Stimulated activated naive CD4-positive, alpha-beta T cell (primary cell): ENCODE measurements at places on chromosomes 12 and 14.

- no peak for DNase-seq
Observed at GRCh38 chr14:93880021-93880820, 46.9 kb upstream of the FAM181A start.

DNA sequence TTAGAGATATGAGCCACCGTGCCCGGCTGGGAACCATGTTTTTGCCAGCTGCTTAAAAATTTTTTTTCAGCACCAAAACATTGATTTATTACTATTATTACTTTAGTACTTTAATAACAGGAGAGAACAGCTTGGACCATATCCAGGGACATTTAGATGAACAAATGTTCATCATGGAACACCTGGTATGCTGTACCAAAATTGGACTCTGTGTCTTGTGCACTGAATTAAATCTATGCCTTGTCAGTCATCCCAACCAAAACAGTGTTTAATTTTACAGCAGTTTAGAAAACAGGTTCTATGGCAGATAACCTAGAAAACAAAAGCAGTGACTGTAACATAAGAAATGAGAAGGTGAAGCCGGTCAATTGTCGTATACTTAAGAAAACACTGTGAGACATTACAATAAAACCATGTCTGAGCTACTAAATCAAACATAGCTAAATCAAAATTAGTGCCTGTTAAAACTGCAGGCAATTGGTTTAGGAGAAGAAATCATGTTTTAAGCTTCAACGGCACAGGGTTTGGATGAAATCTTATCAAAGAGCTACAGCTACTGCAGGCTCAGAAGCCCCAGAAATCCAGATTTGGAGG, 58.2 kb upstream of the PYGL start:
- DNase-seq, result no peak

DNA sequence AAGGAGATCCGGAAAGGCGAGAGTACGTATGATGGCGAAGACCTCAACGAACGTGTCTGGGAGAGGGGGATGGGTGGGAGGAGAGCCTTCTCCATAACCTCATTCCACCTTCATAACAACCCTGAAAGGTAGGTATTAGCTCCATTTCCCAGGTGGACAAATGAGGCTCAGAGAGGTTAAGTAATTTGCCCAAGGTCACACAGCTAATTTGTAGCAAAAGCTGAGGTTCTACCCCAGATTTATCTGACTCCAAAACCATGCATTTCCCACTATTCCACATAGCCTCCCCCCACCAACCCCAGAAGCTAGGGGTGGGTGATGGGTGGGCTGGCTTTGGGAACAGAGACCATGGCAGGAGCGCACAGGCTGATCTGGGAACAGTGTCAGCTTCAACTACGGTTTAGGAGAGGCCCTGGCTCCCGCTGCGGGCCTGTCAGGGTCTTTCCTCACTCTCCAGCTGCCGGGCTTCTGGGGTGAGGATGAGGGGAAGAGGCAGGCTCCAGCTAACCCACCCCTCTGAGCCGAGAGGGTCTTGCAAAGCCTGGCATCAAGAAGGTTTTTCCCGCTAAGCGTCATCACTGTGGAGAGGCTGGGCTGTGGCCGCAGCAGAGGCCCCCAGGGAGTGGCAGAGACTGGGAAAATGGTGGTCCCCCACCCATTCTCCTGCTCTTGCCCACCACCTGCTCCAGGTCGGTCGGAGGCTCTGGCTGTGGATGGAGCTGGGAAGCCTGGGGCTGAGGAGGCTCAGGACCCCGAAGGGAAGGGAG, 8.9 kb downstream of the CHGA start:
- DNase-seq, result no peak

DNA sequence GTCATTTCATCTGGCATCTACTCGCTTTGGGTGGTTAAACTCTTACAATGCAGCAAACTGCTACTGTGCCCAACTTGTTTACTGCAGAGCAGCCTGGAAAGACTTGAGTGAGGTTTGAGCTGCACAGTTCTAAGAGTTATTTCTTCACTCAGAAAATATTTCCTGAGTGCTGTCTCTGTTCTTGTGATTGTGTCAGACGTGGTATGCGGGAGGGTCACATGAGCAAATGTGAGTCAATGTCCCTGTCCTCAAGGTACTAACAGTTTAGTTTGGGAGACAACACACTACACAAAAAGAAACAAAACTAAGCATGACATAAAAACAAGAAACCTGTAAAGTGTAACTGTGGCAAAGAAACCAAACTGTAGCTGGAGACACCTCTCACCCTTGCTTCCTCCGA, 32.4 kb downstream of the FLVCR2 start:
- no peak for DNase-seq

GRCh38 chr14:30267141-30267540, 291.8 kb upstream of the G2E3 start:
- no peak for DNase-seq

DNA sequence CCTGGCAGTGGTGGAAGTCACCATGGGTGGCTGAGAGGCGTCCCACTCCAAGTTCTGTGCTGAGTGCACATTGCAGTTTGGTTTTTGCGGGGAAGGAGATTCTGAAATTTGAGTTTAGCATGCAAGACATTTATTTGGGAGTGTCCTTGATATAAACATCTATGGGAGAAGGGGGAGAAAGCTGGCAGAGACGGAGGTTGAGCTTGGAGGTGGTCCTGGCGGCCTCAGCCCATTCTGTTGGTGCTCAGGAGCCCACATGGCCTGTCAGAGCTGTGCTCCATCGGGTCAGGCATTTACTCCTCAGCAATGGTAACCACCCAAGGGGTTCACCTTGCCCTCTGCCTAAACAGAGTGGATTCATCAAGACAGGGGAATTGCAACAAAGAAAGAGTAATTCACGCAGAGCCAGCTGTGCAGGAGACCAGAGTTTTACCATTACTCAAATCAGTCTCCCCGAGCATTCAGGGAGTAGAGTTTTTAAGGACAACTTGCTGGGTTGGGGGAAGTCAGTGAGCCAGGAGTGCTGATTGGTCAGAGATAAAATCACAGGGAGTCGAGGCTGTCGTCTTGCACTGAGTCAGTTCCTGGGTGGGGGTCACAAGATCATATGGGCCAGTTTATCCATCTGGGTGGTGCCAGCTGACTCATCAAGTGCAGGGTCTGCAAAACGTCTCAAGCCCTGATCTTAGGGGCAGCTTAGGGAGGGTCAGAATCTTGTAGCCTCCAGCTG, 323.3 kb upstream of the TMEM132C start:
- DNase-seq, result no peak

DNA sequence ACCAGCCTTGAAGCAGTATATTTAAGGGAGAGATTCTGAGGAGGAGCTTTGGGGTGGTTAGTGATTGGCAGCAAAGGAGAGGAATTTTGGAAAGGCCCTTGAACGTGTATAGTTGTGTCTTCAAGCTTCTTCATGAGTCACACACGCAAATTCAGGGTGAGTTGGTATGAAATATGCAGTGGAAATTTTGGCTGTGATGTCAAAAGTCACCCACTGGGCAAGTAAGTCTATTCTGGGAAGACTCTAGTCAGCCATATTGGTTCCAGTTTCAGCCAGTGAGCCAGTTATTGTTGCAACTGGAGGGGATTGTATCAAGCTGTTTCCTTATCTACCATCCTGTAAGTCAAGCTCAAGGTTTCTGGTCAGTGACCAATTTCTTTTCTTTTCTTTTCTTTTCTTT, 32.0 kb upstream of the VASH1 start:
- no peak for DNase-seq

GRCh38 chr14:92748259-92749016, at the start of gene LGMN:
Gene LGMN (minus strand): TSS chr14:92748627. CDS start chr14:92732786, 15,841 bp downstream.
- DNase-seq, result peak; percentile 82

- no peak for DNase-seq
Observed at GRCh38 chr12:131007031-131007739, 53.5 kb downstream of the ADGRD1 start.

GRCh38 chr12:85036234-85036707, at the start of the genes LRRIQ1 and TSPAN19:
Gene LRRIQ1 (plus strand): TSS chr12:85036351. CDS start chr12:85038177, 1,826 bp downstream.
Gene TSPAN19 (minus strand): TSS chr12:85036277. CDS start chr12:85029946, 6,331 bp downstream.
- DNase-seq, result no peak

- DNase-seq, result no peak
Observed at GRCh38 chr12:72747111-72747849, 475.1 kb downstream of the TRHDE start.

- no peak for DNase-seq
Observed at GRCh38 chr12:107379852-107380567, 286.7 kb upstream of the CRY1 start.

DNA sequence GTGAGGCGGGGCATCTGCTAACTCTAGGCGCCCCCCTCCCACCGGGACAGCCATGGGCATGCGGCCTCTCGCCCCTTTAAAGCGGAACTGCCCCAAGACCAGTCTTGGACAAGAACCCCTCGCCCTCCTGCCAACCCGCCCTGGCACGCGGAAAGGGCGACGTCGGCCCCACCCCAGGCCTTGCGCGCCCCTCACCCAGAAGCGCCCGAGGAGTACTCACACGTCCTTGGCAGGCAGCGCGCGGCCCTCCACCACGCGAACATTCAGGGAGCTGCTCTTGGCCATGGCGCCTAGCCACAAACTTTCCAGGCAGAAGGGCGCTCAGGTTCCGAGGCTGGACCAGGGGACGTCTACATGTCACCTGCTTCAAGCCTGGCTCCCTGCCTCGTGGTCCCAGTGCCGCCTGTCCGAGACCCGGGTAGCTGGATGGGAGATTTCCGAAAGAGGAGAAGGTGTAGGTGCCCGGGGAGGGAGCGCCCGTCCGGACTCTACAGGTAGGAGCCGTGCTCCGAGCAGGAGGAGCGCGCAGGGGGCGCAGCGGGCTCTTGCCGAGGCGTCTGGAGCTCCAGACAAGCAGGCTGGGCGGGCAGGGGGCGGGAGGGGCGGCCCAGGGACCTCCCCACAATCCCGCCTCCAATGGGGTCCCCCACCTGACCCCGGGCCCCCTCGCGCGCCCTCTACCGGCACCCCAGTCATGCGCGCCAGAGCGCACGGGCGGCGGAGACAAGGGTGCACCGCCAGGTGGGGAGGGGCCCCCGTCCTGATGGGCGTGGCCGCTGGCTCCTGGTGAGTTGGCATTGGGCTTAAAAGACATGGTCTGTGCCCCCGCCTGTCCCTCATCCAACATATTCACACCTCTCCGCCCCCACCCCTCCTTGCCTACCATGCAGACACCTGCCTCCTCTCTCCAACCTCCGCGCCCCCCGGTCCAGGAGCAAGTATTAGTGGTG, at the start of gene RASAL1:
RASAL1 (minus strand) TSS at position 584 of the 950 bp plus-strand sequence; CDS start at position 285, 299 bp downstream.
- DNase-seq, result peak; percentile 76

DNA sequence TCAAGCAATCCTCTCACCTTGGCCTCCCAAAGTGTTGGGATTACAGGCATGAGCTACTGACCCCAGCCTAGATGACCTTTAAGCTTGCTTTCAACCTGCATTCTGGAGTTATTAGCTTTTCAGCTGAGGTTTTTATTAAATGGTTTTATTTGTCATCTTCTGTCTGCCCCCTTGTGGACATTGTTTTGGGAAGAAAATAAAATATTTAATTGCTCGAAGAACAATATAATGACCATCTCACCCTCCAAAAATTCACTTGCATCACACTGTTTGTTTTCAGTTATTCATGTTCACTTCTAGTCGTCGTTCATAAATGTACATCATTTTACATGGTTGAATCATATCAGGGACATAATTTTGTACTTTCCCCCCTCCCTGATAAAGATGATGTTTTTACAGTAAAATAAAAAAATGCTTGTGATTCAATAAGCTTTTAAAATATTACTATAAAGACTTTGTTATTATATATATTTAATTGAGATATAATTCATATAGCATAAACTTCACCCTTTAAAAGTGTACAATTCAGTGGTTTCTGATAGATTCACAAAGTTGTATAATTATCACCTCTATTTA, 10.1 kb upstream of the SPATS2 start:
- no peak for DNase-seq

- DNase-seq, result no peak
Observed at GRCh38 chr12:41683513-41684240, 461.0 kb downstream of the GXYLT1 start.

DNA sequence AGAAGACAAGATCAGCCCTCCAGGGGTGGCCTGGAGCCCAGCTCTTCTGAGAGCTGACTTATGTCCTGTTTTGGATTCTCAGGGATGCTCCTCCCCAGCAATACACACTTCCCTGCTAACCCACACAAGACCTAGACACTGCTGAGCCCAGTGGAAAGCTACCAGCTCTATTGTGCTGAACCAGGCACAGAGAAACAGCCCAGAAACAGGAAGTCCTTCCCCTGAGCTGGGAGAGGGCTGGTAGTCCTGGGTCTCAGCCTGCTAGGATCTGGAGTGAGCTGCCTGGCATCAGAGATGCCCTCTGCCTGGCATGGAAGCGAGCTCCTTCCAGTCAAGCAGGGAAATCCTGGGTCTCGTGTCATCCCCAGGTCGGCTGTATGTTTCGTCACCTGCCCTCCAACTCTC, 1.2 kb upstream of the LAG3 start:
- DNase-seq, result no peak

- no peak for DNase-seq
Observed at GRCh38 chr14:93232159-93232558, 25.1 kb downstream of the UBR7 start.

DNA sequence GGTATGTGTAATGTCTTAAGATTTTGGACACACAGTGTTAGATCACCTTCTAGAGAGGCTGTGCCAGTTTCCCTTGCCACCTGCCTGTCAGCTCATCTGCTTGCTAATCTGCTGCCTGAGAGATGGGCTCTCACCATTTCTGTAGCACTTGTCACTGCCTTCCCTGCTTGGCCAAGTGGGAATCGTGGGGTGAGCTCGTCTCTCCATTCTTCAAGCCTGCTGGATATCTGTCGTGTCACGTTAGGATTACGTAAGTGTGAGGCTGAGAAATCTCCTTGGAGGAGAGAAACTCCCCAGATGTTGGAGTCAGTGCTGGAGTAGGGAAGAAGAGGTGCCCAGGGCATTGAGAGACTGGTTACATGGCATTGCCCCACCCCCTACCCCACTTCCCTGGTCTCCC, 8.6 kb upstream of the RPH3A start:
- DNase-seq, result no peak

DNA sequence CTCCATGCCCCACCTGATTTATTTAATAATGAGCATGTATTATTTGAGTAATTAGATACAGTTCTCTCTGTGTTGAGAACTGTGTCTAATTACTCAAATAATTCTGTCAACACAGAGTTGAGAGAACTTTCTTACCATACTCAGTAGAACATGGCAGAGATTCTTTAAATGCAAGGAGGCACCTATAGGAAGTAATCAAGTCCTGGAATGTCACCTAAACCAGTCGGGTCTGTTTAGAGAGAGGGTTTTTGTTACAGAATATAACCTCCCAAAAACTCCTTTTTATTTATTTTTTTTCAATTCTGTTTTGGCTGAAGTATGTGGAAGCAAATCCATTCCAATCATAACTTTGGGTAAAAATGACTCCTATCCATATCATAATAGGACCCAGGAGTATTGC, 37.5 kb upstream of the CIT start:
- no peak for DNase-seq
